ENCODE measurements at places on chromosomes 2 and 18. TPM values are rescaled to one million over a fixed set of nuclear protein-coding genes. Genes with fewer than 3 reads are reported as not detected.

- no peak for DNase-seq
These were observed 332.9 kb upstream of the RBMS1 start for GRCh38 chr2:160826496-160826895.

DNA sequence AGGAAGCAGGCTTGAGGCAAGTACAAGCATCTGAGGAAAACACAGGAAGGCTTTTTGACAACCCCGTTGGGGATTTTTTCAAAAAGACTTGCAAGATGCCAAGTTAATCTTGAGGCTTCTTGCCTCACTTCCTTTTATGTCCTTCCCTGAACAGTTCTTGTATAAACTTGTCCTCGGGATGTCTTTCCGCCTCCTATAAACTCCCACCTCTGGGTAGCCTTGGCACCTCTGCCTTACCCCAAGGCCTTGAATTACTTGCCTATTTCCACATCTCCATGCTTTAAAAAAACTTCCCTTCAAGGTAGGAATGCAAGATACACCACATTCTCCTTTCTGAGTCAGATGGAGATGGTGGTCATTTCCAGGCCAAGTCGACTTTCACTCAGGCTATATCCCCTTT is 106.4 kb upstream of the RBBP8 start:
- no peak for DNase-seq

- DNase-seq = no peak
These were observed 83.3 kb downstream of the LIMS1 start for GRCh38 chr2:108617617-108618016.

DNA sequence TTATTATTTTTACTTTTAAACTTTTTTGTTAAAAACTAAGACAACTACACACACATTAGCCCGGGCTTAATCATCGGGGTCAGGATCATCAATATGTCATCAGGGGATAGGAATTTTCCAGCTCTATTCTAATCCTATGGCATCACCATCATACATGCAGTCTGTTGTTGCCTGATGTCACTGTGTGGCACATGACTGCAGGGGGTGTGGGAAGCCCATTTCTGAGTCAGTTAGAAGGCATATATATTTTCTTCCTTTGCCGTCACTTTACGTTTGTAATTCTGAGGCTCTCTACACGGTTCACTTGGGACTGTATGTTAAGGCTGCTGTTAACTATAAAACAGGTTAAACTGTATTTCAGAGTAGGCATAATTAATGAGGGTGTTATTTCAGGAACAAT is 144.4 kb upstream of the ITGA6 start:
- no peak for DNase-seq

DNA sequence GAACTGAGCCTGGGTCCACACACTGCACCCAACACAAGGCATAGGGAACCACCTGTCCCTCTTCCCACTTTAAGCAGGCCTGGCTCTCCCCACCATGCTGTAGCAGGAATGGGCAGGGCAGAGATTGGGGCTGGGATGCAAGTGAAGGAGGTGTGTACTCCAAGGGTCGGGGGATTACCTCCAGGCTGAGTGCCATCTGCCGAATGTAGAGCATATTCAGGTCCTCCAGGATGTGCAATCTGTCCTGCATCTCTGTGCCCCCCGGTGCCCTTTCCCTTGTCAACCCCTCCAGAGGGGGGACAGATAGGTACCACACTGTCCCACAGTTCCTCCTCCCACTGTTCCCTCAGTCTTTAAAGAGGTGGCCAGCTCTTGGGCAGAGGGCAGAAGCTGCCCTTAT is 2.4 kb downstream of the RTKN start:
- no peak for DNase-seq

- DNase-seq = no peak
These were observed 33.9 kb downstream of the ORC2 start for GRCh38 chr2:200929334-200930249.

DNA sequence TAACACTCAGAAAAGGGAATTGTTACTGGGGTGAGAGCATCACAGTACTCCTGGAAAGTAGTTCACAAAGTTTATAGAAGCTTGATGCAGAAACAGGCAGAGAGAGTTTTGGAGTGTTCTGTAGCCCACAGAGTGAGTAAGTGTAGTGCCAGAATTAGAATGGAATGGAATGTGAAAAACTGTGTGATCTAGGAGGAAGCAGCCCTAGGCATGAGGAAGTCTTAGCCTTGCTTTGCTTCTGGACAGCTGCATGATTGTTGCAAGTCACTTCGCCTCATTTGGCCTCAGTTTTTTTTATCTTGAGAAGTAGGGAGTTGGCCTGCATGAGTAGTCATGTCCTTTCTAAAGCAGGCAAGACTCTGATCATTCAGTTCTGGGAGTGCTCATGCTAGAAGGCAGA is 10.9 kb downstream of the SERPINB12 start:
- no peak for DNase-seq

DNA sequence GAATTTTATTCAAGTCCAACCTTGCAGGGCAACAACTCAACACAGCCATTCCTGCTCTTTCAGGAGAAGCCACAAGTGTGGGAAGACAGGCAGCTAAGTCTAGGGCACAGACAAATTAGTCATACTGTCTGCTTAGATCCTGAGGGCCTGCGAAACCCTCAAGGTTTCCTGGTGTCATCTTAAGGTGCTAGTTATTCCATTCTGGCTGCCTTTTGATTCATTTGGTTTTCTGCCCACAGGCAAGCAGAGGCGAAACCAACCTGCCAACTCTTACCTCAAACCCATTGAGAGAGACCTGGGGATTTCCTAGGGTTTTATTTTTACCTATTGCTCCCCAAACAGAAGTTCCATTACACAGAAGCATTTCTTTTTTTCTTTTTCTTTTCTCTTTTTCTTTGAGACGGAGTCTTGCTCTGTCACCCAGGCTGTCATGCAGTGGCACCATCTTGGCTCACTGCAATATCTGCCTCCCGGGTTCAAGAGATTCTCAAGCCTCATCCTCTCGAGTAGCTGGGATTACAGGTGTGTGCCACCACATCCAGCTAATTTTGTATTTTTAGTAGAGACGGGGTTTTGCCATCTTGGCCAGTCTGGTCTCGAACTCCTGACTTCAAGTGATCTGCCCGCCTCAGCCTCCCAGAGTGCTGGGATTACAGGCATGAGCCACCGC is 23.7 kb upstream of the SCYGR1 start:
- DNase-seq = no peak

- peak; percentile 56 for DNase-seq
These were observed 35.4 kb upstream of the REEP1 start for GRCh38 chr2:86372641-86373502.

DNA sequence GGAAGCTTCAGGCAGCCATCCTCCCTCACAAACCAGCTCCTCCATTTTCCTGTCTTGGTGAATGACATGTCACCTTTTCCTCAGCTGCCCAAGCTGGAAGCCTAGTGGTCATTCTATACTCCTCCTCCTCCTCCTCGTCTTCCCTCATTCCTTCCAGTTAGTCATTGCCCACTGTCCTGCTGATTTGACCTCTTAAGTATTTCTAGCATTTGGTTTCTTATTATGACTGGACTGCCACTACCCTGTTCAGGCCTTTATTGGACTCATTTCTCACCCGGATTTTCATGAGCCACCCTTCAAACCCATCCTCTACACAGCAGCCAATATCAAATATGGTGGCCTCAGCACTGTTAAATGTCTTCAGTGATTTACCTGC is 21.9 kb upstream of the MGAT5 start:
- no peak for DNase-seq

DNA sequence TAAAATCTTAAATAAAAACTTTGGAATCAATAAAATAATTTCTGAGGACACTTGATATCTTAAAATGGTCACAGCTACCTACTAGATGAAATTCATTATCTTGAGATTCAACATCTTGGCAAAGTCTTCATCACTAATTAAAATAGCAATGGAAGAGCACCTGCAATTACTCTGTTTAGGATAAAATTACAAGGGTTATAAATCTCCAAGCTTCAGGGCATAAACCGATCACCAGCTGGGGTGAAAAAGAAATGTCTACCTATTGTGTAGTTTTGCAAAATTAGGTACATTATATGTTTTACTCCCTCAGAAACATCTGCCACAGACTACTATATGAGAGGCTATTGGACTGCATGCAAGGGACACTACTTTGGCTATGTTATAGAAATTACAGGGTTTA is 327.1 kb downstream of the CCDC178 start:
- DNase-seq = no peak

DNA sequence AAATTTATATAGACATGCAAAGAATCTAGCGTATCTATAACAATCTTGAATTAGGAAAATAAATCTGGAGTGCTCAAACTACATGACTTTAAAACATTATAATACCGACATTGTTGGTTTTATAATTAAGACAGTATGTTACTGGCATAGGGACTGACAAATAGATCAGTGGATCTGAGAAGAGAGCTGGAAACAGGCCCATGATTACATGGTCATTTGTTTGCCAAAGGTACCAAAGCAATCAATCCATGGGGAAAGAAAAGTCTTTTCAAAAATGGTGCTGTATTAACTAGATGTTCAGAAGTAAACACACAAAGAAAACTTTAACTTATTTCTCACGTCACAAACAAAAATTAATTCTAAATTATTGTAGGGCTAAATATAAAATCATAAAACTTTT is 124.2 kb downstream of the BCL2L11 start:
- DNase-seq = no peak

DNA sequence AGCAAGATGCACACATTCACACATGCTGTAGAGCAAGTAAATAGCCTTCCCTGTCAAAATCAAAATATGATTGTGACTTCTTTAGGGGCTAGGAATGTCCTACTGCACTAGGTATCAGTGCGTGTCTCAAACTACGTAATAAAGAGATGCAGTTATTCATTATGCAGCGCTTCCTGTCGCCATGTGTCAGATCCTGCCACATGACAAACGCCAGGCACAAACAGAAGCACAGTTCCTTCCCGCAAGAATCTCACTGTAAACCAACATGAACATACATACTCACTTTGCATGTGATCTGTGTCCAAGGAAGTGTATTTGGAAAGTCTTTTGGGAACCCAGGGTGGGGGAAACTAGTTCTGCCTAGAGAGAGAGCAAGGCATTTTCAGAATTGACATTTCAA is 599.9 kb downstream of the RNF144A start:
- no peak for DNase-seq

- no peak for DNase-seq
These were observed 200.8 kb upstream of the SLC35G4 start for GRCh38 chr18:11408555-11409065.

PLEK gene
- total RNA-seq = 3.0 TPM

FAM110C gene
- 16.6 TPM for total RNA-seq

WNT6 gene
- total RNA-seq = 1.0 TPM

PPIL3 gene
- total RNA-seq = 6.9 TPM

CYBRD1 gene
- 34.6 TPM for total RNA-seq

ALPI gene
- not detected for total RNA-seq

UGT1A5 gene
- total RNA-seq = not detected

PRR30 gene
- total RNA-seq = not detected

EGR4 gene
- total RNA-seq = not detected

All from body of pancreas (tissue), 4 donors.